ENCODE measurements at places on chromosomes 4 and X.

- no peak overlapping the region for H3K27ac ChIP-seq
- no peak for DNase-seq
- H3K36me3 ChIP-seq = no peaks in the 10 kb centered on the region
- H3K27me3 ChIP-seq = no peaks in the 10 kb centered on the region
- H3K4me1 ChIP-seq = peaks cover 4% of the 10 kb centered on the region
These were observed 632.4 kb upstream of the ZFP42 start for GRCh38 chr4:187362937-187363857.

GRCh38 chr4:176150356-176150682 lies 45.1 kb downstream of the SPATA4 start:
- H3K4me3 ChIP-seq = no peak overlapping the region
- no peaks in the 10 kb centered on the region for H3K4me1 ChIP-seq
- no peaks in the 10 kb centered on the region for H3K27me3 ChIP-seq
- no peaks in the 10 kb centered on the region for H3K36me3 ChIP-seq

DNA sequence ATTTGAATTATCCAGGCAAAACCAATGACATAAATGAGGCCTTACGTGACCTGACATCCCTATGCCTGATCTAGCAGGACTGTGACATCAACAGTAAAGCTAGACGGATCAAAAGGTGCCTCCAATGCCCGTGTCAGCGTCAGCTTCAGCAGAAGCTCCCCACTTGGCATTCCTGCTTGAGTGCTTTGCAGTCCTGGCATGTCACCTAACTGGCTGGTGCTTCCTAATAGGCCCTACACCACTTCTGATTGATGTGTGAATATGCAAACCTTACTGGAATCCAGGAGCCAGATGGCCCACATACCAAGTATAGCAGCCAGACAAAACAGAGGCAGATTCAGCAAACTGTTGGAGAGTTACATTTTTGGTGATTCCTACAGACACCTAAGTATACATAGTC lies 224.2 kb downstream of the DMD start:
- no peak overlapping the region for H3K4me3 ChIP-seq
- no peaks in the 10 kb centered on the region for H3K27me3 ChIP-seq
- no peak for DNase-seq

GRCh38 chr4:156958276-156959074 lies 13.1 kb downstream of the PDGFC start:
- H3K27me3 ChIP-seq = no peaks in the 10 kb centered on the region
- no peak overlapping the region for H3K4me3 ChIP-seq
- DNase-seq = no peak
- H3K4me1 ChIP-seq = peaks cover 5% of the 10 kb centered on the region
- no peaks in the 10 kb centered on the region for H3K36me3 ChIP-seq

DNA sequence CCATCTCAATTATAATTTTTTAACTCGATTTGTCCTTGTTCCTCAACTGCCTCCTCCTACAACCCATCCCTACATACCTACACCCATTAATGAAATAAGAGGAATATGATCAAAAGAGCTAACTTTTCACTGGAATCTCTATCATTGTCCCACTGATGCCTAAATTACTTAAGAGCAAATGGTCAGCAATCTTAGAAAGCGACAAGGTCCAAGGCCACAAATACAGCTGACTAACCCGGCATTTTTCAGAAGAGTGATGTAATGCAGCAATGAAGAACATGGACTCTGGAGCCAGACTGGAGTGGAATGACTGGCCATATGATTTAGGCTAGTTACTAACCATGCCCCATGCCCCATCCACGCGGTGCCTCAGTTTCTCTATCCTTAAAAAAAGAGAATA lies 56.2 kb downstream of the PPA2 start:
- no peaks in the 10 kb centered on the region for H3K27me3 ChIP-seq
- peaks cover 20% of the 10 kb centered on the region for H3K36me3 ChIP-seq
- DNase-seq = no peak
- no peaks in the 10 kb centered on the region for H3K4me1 ChIP-seq
- no peak overlapping the region for H3K4me3 ChIP-seq

DNA sequence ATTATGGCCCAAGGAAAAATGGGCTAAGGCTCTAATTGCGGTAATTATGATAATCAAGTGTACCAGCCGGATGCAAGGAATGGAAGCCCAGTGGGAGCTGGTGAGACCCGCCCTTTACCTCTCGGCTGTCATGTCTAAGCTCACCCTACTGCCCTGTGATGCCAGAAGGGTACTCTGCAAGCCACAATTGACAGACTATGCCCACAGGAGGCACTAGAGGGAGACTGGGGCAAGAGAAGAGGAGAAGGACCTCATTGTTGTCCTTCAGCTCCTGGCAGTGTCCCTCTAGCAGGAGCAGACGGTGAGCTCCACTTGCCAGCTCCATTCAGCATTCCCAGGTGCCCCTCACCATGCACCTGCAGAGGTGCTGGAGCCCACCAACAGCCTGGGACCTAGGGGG lies 141.8 kb downstream of the SMIM20 start:
- H3K27ac ChIP-seq = no peak overlapping the region
- H3K4me3 ChIP-seq = no peak overlapping the region
- H3K27me3 ChIP-seq = no peaks in the 10 kb centered on the region
- DNase-seq = no peak
- H3K4me1 ChIP-seq = no peaks in the 10 kb centered on the region

DNA sequence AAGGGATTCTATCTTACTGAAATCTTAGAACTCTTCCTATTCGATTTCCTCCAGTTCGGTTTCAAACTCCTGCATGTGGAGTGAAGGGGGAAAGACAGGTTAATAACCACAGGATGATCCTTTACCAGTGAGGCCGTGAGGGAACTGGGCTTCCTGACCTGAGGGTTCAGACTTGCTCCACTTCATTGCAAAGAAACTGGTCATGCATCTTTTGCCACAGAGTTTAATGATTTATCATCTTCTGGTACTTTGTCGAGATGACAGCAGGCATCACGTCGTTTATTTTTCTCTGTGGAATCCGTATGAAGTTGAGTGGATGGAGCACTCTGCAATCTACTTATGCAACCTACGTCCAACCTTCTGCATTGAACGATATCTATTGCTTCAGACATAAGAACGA lies 145.9 kb upstream of the NLGN4X start:
- H3K36me3 ChIP-seq = no peaks in the 10 kb centered on the region
- no peaks in the 10 kb centered on the region for H3K4me1 ChIP-seq
- no peak overlapping the region for H3K4me3 ChIP-seq
- H3K27ac ChIP-seq = no peak overlapping the region
